Effector memory CD8-positive, alpha-beta T cell (primary cell): ENCODE measurements at places on chromosomes 1 and 21.

DNA sequence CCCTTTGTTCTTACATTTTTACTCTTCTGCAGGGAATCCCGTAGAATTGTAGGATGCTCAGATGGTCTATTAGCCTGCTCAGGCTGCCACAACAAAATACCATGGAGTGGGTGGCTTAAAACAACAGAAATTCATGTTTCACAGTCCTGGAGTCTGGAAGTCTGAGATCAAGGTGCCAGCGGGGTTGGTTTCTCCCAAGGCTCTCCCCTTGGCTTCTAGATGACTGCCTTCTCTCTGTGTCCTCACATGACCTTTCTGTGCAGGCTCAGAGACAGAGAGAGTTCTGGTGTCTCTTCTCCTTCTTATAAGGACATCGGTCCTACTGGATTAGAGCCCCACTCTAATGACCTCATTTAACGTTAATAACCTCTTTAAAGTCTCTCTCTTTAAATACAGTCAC is 41.7 kb downstream of the HUNK start:
- H3K4me1 ChIP-seq = no peaks in the 10 kb centered on the region
- H3K36me3 ChIP-seq = no peaks in the 10 kb centered on the region
- H3K4me3 ChIP-seq = no peak overlapping the region
- DNase-seq = no peak
- no peak overlapping the region for H3K27ac ChIP-seq

DNA sequence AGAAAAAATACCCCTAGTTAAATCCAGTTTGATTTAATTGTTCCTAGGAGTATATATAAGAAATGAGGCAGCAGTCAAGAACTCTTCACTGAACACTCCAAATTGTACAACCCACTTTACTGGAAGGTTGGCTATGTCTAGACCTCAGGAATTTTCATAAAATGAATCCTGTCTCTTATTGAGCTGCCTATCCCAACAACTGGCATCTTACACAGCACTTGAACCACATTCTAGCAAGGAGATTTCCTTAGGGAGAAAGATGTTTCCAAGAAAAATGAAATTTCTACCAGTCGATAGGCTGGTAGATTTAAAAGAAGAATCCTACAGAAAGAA is 16.3 kb downstream of the RNF19B start:
- DNase-seq = no peak
- peaks cover 9% of the 10 kb centered on the region for H3K4me1 ChIP-seq
- no peaks in the 10 kb centered on the region for H3K27me3 ChIP-seq
- H3K36me3 ChIP-seq = peaks cover 79% of the 10 kb centered on the region
- no peak overlapping the region for H3K4me3 ChIP-seq
- H3K27ac ChIP-seq = no peak overlapping the region

DNA sequence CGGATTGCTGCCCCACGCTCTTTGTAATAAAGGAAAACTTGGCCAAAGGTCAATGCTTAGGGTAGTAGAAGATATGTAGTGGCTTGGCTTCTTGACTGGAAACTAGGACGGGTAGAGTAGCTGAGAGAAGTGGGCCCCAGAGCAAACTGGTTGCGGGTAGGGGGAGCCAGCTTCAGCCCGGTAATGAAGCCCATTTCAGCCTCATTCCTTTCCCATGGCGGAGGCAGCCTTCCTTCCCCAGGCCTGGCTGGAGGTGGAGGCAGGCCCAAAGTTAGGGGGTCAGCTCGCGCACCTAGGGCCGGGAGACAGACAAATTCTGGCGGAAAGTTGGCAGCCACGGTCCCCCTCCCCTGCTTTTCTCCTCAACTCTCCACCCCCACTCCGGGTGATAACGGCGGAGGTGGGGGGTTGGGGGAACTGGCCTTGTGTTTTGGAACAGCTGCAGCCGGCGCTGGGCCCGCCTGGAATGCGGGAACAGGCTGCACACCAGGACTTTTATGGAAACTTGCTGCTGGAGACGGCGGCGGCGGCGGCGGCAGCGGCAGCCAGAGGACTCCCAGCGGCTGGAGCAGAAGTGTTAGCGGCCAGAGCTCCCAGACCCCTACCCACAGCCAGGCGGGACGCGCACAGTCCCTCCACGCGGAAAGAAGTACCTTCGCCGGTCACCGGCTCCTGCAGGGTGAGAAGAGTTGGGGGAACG is at the start of gene NEXN:
Gene NEXN, plus strand, starts transcription at position 544 of the 700 bp plus-strand sequence. CDS start 27,483 bp downstream, outside the sequence.
- H3K4me1 ChIP-seq = peaks cover 11% of the 10 kb centered on the region
- no peak within 1 kb of the TSS for H3K27ac ChIP-seq
- no peak for DNase-seq
- H3K36me3 ChIP-seq = peaks cover 3% of the 10 kb centered on the region
- peaks cover 24% of the 10 kb centered on the region for H3K27me3 ChIP-seq
- H3K4me3 ChIP-seq = peak within 1 kb of the TSS; percentile 77

DNA sequence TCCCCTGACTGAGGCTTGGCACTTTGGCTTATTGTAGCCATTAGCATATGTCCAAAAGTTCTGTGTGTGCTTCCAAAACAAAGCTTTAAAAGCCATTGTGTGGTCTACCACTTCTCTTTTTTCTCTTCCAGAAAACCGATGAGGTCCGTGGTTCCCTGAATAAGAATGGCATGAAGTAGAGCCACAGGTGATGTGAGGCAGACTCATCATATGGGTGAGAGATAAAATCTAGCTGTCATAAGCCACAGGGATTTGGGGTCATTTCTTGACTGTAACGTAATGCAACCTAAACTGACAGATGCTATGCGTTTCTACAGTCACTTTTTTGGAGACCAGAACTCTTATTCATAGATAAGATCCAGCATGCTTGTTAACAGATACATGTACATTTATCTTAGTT is 7.0 kb upstream of the GREM2 start:
- H3K4me3 ChIP-seq = no peak overlapping the region
- H3K4me1 ChIP-seq = peaks cover 1% of the 10 kb centered on the region

DNA sequence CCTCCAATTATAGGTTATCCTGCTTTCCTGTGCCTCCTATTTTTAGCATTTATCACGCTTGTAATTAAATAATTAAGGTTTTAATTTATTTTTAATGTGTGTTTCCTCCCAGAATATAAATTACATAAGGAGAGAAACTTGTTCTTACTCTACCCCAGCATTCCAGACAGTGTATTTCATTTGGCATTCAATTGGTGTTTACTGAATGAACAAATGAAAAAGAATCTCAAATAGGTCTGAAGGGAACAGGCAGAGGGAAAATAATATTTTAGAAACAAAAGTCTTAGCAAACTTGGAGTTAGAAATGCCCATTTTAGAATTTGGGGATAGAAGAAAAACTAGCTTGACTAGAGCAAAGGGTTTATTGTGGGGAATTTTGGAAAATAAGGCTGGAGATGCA is 9.9 kb upstream of the RSRP1 start:
- DNase-seq = no peak
- no peak overlapping the region for H3K4me3 ChIP-seq
- H3K27ac ChIP-seq = no peak overlapping the region
- peaks cover 16% of the 10 kb centered on the region for H3K4me1 ChIP-seq
